ENCODE measurements at places on chromosomes 16 and 17. TPM values are rescaled to one million over a fixed set of nuclear protein-coding genes. Genes with fewer than 3 reads are reported as not detected.

GRCh38 chr17:27893841-27894503 lies 807 bp upstream of the LYRM9 start:
- no peak for DNase-seq

DNA sequence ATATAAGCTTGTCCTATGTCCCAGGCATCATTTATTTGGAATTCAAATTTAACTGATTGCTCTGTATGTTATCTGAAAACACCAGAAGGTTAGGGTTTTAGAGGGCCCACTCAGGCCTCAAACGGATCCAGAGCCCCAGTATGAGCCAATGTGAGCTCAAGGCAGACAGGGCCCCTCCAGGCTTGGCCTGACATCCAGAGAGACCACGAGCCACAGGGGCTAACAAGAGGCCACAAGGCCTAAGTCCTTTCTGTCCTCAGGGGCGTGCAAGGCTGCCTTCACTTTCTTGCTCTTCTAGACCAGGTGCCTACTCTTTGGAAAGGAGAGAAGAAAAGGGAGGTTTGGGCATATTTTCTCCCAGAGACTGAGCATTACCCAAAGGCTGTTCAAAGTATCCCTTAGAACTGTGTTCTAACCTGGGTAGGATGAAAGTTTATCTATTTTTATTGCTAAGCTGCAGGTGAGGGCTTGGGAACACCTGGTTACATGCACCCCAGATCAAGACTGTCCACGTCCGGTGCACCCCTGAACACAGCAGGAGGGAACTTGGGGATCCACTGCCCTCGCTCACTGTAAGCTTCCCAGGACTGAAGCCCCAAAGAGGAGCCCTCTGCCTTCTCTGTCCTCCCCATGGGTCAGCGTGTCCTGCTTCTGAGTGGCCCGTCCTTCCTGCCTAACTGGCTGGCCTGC lies 1.5 kb upstream of the ENGASE start:
- DNase-seq: no peak

- DNase-seq: no peak
Measured at GRCh38 chr16:69411064-69411985, 13.1 kb upstream of the CYB5B start.

- DNase-seq: no peak
Measured at GRCh38 chr17:80717720-80718083, 173.1 kb downstream of the RPTOR start.

The EPX gene
- not detected for total RNA-seq

The HOXB8 gene
- not detected for total RNA-seq

GRCh38 chr17:41965694-41966462 lies 717 bp upstream of the CNP start:
- peak; percentile 50 for DNase-seq

- no peak for DNase-seq
Measured at GRCh38 chr16:49659356-49659755, 196.6 kb downstream of the ZNF423 start.

DNA sequence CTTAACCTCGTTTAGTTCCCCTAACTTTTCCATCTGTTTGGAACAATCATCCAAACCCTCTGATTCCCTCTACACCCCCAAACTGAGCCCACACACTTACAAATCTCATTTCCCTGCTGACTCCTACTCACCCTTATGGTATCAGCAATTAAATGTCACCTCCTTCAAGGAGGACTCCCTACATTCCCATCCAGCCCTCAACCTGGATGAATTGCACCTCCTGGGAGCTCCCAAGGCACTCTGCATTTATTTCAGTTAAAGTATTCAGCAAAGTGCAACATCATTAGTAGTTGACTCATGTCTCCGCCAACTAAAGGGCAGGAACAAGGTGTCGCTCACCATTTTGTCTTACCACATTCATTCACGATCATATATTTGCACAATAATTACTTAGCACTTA lies 353.5 kb downstream of the TMEM114 start:
- DNase-seq: no peak

GRCh38 chr17:31593806-31594205 lies 202.3 kb downstream of the RAB11FIP4 start:
- no peak for DNase-seq

GRCh38 chr16:89633064-89633631 lies 19.7 kb downstream of the DPEP1 start:
- no peak for DNase-seq

The OR1A1 gene
- not detected for total RNA-seq

The DHX58 gene
- total RNA-seq: 0.82 TPM

The CDT1 gene
- total RNA-seq: 1.2 TPM

The TNK1 gene
- total RNA-seq: 0.82 TPM

DNA sequence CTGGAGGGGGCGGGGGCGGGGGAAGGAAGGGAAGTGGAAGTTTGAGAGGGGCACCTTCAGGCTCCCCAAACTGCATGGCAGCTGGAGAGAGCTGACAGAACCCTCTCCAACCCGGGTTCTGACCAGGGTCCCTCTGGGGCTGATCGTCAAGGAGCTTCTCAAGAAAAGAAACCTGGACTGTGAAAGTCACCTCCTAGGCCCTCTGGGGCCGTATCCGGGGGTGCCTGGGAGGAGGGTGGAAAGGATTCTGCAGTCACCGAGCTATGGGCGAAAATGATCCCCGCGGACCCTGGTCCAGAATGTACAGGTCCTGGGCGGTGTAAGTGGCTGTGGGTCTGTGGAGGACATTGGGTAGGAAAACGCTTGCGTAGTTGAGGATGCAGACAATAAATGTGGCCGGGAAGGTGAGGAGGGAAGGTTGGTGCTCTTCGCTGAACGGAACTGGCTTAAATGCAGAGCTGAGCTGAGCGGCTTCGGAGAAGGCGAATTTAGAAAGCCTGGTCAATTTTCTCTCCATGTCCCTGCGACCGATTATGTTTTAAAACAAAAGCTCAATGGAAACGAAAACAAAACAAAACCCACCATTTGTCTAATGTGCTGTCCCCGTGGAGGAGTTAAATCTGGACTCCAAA lies 3.6 kb upstream of the LHX1 start:
- DNase-seq: peak; percentile 22

The P2RX5 gene
- total RNA-seq: 5.3 TPM

The TMEM92 gene
- not detected for total RNA-seq

- DNase-seq: no peak
Measured at GRCh38 chr16:29808219-29808900, 2.0 kb downstream of the MAZ start.

The EME1 gene
- total RNA-seq: 1.2 TPM
